Mesenteric fat pad (tissue), 1 donor: ENCODE measurements at places on chromosomes 6 and 20. TPM values are rescaled to one million over a fixed set of nuclear protein-coding genes. Genes with fewer than 3 reads are reported as not detected.

Gene LBP
- total RNA-seq = 59.3 TPM

Gene C20orf96
- 5.0 TPM for total RNA-seq

DNA sequence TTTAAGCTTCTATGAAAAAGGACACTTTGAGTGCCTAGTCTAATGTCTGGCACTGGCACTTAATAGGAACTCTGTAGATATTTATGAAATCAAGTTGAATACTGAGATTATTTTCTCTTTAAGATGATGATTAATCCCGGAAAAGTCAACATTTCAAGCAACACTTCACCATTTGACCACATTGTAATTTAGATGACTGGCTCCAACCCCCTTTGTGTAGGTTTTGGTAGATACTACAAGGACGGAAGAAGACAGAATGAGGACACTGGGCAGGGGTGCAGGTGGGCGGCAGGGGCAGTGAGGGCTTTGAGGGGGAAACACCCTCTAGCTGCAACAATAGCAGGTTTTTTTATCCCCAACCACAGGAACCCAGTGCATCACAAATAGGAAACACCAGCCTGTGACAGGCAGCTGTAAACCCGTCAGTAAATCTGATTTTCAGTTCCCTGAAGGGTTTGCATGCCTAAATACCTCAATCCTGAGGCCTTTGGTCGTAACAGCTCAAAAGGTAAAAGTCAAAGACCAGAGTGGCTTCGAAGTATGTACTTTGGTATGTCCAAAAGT lies 4.6 kb downstream of the DTNBP1 start:
- DNase-seq = no peak

DNA sequence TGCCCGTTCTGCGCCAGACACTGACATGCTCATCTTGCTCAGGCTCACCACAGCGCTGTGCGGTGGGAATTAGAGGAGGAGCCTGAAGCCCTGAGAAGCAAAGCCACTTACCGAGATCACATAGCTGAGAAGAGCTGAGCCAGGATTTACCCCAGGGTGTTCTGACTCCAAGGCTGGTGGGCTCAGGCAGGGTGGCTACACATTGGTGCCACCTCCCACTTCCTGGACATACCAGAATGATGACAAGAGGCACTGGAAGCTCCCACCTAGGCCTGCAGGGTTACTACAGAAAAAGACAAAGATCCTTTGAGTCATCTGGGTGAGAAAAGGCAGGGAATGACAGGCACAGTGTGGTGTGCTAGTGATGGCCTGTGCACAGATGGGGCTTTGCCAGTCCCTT lies 24.4 kb upstream of the FKBP1A start:
- DNase-seq = no peak

GRCh38 chr6:169921853-169922824 lies 170.7 kb downstream of the ERMARD start:
- DNase-seq = no peak

GRCh38 chr6:31203345-31203979 lies 33.0 kb upstream of the POU5F1 start:
- no peak for DNase-seq

DNA sequence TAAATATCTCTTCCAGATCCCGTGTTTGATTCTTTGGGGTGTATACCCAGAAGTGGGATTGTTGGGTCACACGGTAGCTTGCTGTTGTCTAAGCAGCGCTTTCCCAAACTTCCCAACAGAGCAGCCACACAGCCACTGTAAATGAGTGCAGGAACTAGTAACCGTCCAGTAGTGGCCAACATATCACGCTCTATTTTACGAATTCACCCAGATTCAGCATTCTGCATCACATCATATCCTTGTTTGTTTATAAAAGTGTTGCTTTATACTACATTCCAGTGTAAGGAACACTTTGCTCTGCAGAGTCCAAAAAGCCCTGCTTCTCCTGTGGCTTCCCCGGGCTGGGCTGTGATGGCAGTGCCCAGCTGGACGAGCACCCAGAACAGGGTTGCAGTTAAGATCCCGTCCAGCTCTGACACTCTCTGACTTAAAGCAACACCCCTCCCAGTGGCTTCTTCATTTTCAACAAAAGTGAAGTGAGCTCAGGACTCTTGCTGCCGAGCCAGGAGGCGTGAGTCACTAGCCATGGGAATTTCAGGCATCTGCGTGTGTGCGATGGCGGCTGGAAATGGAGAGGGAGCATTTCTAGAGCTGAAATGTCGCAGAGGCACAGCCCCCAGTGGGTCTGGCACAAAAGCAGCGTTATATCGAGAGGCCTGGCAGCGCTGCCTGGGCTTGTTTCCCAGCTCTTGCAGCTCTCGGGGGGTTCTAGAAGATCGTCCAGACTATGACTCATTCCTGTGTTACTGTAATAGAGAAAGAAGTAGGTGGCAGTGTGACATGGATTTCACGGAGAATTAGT lies 216.3 kb upstream of the ECI2 start:
- peak; percentile 88 for DNase-seq

- DNase-seq = no peak
Measured at GRCh38 chr6:15922510-15923250, 206.2 kb upstream of the MYLIP start.

- no peak for DNase-seq
Measured at GRCh38 chr6:88383183-88383582, 217.0 kb upstream of the CNR1 start.

DNA sequence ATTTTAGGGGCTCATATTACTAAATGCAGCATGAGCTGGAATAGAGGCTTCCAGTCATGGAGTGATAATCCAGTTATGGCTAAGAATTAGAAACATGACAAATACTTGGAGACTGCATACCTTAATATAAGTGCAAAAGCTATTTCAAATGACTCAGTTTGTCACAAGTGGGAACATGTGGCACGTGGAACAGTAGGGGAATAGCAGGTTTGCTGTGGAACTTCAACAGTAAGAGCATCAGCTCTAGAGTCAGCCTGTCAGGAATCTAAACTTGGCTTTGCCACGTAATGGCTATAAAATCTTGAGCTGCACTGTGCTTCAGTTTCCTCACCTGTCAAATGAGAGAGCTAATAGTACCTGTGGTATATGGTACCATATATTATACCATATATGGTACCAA lies 62.1 kb downstream of the HTR1B start:
- no peak for DNase-seq
